ENCODE measurements at places on chromosomes 11 and 22.

DNA sequence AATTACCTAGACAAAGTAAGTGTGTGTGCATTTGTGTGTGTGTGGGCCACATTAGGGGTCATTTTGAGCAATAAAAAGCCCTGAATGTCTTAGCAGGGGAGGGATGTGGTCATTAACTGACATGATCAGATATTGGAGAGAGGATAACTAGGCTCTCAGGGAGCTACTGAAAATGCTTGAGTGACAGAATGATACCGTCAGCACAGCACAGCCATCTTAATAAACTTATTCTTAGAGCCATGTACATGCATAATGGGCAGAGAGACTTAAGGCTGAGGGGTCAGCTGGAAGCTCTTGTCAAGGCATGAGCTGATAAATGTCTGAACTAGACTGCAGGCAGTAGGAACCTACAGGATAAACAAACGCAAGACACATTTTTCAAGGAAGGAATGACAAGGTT, 239.1 kb upstream of the NCAM1 start:
- no peak for ATAC-seq

- ATAC-seq, result no peak
Observed at GRCh38 chr22:21657020-21657359, 8.8 kb upstream of the PPIL2 start.

DNA sequence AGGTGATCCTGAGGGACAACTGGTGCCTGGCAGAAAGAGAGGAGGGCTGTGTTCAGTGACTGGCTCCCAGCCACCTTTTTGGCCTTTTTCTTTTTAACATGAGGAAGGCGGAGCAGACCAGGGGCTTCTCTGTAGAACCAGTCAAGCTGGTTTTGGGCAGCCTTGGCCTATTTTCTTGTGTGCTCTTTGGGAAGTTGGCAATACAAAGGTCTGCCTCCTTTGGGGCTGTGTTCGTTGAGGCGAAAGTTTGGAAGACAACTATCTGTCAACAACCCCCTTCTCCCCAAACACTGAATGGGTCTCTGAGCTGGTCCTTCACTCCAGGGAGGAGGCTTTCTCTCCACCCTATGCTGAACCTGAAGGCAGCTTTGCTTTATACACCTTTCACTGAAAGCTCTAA, 8.5 kb downstream of the MARK2 start:
- ATAC-seq, result no peak

DNA sequence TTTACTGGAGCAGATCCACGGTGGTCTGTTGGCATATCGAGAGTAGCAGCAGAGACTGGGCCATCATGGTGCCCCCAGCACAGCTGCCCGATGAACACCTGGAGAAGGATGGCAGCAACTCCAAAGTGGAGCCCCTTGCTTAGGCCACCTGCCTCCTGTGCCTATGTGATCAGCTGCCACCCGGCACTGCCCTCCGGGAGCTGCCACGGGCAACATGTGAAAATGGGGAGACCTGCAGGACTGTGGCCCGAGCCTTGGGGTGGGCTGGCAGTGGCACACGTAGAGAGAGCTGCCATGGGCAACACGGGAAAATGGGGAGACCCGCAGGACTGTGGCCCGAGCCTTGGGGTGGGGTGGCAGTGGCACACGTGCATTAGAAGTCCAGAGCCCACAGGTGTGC, 3.1 kb downstream of the FXYD2 start:
- no peak for ATAC-seq

DNA sequence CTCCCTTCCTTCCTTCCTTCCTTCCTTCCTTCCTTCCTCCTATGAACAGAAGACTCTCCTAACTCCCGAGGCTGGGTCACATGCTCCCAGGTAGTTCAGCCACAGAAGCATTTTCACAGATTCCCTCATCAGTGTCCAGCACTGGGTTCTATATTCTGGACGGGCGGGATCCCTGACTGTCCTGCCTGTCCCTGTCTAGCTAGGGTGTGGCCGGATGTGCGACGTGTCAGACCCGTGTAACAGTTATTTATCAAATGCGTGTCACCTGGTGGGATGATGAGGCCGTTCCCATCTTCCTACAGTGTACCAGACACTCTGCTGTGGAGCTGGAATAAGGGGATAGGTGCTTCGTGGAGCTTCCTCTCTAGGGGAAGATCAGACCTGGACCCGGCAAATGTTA, 901.0 kb downstream of the BRD1 start:
- no peak for ATAC-seq

DNA sequence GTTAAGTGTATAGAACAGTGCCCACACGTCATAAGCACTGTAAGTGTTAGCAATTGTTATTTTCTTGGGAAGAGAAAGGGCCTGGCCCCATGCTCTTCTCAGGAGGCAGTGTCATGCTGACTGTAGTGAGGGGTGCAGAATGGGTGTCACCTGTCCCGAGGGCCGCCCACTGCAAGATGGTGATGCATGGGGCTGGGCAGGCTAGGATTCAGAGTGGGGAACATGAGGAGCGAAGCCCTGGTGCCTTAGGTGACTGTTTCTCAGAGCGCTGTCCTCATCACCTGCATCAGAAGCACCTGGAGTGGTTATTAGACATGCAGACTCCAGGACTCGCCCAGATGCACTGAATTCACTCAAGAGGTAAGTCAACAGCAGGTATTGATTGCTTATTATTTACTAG, 101.0 kb upstream of the PARVA start:
- ATAC-seq, result no peak
